ENCODE measurements at places on chromosomes 7 and 10.

DNA sequence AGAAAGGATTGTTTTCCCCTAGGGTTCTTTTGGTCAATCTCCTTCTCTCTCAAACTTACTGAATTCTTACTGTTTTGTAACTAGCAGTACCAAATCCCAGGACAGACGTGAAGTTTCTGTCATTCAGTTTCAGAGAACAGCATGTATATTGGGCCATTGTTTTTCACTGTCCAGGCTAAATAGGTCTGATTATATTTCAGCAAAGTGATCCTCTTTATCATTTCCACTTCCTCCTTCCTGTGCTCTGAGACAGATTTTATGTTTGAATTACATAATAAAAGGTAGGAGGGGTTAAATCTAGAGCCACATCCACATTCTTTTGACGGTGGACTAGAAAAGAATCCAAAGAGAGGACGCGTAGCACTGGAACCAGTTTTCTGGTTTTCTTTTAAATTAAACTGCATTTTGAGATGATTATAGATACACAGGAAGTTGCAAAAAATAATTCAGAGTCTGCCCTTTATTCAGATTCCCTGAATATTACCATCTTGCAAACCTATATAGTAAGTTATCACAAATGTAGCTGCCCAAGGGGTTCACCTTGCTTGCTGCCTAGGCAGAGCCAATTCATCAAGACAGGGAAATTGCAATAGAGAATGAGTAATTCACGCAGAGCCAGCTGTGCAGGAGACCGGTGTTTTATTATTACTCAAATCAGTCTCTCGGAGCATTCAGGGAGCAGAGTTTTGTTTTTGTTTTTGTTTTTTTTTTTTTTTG lies 40.1 kb downstream of the AKR1E2 start:
- no peak for DNase-seq

DNA sequence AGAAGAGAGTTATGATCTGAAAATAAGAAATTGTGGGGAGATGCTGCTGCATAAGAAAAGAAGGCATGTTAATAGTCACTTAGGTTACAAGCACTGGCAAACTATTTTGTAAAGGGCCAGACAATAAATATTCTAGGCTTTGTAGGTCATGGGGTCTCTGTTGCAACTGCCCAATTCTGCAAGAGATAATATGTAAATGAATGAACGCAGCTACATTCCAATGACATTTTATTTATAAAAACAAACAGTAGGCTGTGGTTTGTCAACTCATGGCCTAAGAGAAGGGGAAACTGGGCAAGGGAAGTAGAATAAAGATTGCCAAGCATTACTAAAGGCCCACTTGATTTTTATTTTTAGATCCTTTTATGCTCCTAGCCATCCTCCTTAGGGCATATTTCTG lies 133.1 kb downstream of the RAPGEF5 start:
- no peak for DNase-seq

- DNase-seq: no peak
These were observed 182.1 kb downstream of the EVX1 start for GRCh38 chr7:27424749-27425148.

DNA sequence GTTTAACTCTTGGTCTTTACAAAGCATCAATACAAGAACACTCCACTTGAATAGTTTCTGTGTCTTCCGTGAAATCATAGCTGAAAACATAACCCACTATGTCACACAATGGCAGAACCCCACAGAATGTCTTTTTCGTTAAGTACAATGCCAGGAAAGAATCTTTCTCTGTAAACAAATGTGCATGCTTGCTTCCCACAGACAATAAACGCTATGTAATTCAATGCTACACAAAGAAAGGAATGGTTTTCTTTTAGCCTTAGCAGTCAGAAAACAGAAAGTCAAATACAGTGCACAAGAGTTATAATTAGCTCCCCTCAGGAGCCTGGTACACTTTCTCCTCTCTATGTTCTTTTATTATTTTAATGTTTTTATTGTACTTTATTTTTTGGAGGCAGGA lies 186.1 kb downstream of the SRPK2 start:
- DNase-seq: no peak

GRCh38 chr10:62870866-62871265 lies 54.7 kb upstream of the EGR2 start:
- no peak for DNase-seq

DNA sequence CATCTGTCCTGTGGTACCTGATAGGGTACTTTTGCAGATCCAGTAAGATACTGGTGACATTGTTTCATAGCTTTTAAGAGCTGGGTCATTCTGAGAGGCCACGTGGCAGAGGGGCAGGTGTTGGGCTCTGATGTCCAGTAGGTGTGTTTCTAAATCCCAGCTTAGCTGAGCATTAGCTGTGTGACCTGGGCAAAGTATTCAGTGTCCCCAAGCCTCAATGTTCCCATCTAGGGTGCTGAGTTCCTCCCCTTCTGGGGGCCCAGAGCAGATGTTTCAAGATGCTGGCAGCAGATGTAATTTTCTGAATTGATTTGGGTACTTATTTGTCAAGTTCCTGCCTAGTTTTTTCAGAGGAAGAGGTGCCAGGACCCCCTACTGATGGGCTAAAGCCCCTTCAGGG lies 52.9 kb downstream of the NEURL1 start:
- no peak for DNase-seq

- DNase-seq: no peak
These were observed 9.8 kb upstream of the MRPS16 start for GRCh38 chr10:73262105-73262730.

DNA sequence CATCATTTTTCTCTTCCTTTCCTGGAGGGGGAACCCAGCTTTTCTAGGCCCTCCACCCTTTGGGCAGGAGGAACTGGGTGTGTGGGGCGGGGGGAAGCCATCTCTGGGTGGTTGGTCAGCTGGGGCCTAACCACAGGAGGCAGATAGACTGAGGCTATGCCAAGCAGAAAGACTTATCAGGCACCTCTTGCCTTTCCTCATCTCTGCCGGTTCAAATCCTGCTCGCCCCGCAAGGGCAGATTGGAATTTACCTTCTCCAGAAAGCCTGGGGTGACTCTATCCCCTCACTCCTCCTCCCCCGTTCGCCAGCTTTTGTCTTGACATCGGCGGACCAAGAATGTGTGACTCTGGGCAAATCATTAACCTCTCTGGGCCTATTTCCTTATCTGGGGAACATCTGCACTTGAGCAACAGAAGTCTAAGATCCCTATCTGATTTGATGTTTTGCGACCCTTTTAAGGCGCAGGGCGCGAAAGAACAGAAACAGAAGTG lies 584 bp upstream of the GARS1 start:
- DNase-seq: no peak

Measured in NCI-H524 treated with DMSO at 0.1 percent for 48 hours (cell line).